ENCODE measurements at places on chromosomes 6 and 20.

DNA sequence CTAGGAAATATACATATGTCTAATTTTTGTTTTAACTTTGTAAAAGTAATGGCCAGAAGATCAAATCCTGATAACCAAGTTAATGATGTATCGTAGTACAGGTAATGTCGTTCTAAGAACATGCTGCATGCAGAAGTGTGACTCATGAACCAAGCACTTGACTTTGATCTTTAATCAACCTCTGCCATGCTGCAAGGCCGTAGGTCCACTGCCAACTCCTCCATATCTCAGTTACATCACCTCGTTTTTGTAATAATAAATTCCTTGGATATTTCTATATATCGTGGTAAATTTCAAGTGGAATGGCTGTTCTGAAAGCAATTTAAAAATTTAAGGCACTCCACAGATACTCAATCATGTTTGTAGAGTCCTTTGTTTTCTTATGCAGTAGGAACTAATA lies 771.7 kb downstream of the EPHA7 start:
- no peak for DNase-seq

GRCh38 chr6:137871831-137872454 lies 4.9 kb downstream of the TNFAIP3 start:
- DNase-seq: peak; percentile 2

- no peak for DNase-seq
Measured at GRCh38 chr20:39961637-39962244, 727.3 kb downstream of the MAFB start.

GRCh38 chr6:66210964-66211363 lies 503.9 kb upstream of the EYS start:
- DNase-seq: peak; percentile 6

- DNase-seq: no peak
Measured at GRCh38 chr6:23218751-23219150, 649.4 kb downstream of the HDGFL1 start.

GRCh38 chr6:167517254-167517916 lies 192.5 kb downstream of the TTLL2 start:
- DNase-seq: no peak

DNA sequence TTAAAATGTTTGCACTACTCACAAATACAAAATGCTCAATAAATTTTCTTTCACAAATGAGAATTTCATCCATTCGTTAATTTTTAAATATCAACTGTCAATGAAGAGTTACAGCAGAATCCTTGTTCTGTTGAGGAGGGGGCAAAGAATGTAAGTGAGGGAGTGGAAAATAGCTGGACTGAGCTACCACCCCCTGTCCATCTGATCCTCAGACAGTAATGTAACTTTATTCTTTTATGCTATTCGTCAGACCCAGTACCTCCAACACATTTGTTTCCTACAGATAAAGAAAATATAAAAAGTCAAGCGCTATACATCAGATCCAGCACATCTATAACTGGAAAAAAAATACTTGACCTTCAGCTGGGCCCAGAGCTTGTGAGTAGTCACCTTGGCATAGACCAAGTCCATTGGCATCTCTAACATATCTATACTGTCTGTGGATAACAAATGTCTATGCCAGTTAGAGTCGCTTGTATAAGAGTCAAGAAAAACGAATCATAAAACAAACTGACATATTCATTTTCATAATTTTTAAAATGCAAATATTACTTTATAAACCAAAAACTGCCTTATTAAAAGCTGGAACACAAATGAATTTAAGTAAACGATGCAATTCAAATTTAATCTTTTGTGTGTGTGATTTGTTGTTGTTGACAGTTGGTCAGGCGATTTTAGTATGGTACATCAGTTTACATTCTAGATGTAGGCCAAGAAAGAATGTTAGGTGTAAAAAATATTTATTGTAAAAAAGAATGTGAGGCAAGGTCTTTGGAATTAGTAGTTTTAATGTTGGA lies 57.2 kb upstream of the HFE start:
- DNase-seq: no peak

GRCh38 chr6:152310371-152310954 lies 326.7 kb downstream of the SYNE1 start:
- DNase-seq: no peak

- DNase-seq: no peak
Measured at GRCh38 chr6:40510442-40510841, 76.7 kb downstream of the LRFN2 start.

DNA sequence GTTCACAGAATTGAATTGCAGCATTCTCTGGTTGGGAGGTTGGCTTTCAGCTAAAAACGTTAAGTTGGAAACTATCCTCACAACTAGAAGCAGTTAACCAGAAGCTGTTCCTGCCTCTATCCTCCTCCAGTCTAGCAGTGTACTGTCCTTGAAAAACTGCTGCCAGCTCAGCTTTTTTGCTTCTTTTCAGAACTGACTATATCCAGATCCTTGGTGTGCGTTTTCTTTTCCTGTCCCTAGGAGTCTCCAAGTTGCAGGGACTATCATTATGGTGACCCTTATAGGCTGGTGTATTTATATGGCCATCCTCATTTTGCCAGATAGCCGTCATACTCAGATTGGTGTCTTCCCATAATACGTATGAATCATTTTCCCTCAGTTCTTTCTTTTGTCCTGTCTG lies 5.5 kb downstream of the ITCH start:
- peak; percentile 31 for DNase-seq

DNA sequence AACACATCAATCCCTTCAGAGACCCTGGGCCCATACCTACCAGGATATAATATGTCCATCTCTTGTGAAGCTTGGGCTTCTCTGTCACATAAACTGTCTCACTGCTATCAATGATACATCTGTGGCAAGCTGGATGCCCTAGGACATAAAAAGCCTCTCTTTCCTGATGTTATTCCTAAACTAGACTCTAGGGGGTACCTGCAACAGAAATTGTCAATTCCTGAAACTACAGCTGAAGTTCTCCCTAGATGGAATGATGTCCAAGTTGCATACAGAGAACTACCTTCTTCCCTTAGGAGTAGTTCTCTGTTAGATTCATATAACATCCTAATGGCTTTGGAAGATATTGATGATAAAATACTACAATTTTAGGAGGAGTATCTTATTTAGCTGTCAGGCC lies 35.8 kb downstream of the TBX18 start:
- peak; percentile 23 for DNase-seq

GRCh38 chr20:6699921-6700562 lies 67.4 kb upstream of the BMP2 start:
- DNase-seq: no peak

- DNase-seq: no peak
Measured at GRCh38 chr6:41162687-41163418, at the start of gene TREM2. Gene TREM2, minus strand, starts transcription at chr6:41163116. Its CDS starts 34 bp downstream, at chr6:41163082.

- peak; percentile 92 for DNase-seq
Measured at GRCh38 chr6:2790588-2791449, 25.6 kb downstream of the WRNIP1 start.

DNA sequence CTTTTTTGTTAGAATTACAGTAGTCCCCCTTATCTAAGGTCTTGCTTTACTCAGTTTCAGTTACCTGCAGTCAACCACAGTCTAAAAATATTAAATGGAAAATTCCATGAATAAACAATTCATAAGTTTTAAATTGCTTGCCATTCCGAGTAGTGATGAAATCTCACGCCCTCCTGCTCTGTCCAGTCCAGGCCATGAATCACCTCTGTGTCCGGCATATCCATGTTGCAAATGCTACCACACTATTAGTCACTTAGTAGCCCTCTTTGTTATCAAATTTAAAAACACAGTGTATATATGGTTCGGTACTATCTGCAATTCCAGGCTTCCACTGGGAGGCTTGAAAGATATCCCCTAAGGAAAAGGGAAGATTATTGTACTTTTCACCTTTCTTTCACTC lies 164.6 kb upstream of the FAM83B start:
- peak; percentile 72 for DNase-seq

DNA sequence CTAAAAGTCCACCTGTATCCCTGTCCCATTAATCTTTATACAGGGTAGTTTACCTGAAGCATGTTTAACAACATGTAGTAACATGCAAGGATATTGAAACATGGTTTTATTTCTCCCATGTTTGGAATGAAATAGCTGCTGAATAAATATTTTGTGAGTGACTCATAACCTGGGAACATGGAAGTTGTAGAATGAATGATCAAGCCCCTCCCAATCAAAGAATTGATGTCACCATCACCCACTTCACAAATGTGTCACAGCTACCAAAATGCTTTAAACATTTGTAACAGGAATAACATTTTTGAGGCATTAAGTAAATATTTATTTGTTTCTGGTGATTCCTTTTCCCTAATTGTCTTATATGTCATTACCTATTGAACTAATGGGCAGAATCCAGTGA lies 58.9 kb upstream of the TNFAIP3 start:
- peak; percentile 80 for DNase-seq

DNA sequence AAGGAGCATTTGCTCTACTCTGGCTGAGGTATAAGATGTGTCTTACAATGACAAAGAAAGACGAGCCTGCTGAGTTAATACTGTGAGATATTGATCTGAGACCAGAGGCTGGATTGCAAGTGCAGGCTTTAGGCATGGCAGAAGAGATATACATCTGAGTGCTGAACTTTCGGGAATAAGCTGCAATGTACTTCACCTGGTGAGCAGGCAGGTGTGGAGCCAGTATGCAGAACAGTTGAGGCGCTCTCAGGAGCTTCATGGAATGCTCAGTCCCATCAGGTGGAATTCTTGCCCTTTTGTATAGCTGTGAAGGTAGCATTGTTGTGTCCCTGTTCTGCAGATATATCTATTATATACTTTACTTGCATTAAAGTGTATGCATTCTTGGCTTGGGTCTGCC lies 179.3 kb upstream of the RIMS1 start:
- DNase-seq: no peak

GRCh38 chr20:37839955-37840354 lies 63.0 kb upstream of the VSTM2L start:
- DNase-seq: no peak

DNA sequence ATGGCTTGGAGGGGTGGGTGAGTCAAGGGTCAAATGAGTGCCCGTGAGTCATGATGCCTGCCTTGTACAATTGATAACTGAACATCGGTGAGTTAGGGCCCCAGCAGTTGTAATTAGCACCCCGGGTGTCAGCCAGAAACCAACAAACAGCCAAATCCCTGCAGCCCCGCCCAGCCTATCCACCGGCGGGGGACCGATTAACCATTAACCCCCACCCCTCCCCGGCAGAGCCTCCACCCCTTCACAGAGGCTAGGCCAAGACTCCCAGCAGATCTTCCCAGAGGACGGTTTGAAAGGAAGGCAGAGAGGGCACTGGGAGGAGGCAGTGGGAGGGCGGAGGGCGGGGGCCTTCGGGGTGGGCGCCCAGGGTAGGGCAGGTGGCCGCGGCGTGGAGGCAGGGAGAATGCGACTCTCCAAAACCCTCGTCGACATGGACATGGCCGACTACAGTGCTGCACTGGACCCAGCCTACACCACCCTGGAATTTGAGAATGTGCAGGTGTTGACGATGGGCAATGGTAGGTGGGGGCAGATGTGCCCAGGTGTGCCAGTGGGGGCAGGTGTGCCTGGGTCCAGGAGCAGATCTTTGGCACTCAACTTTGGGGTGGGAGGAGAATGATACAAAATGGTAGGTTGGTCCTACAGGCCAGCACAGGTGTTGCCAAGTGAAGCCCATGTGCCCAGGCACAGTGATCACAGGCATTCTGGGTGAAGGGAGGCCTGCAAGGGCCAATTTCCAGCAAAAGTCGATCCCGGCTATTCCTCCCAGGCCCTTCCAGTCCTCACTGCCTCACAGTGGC lies 45.7 kb downstream of the HNF4A start:
- DNase-seq: no peak

GRCh38 chr6:138446821-138447220 lies 42.8 kb downstream of the HEBP2 start:
- DNase-seq: no peak

- no peak for DNase-seq
Measured at GRCh38 chr20:64025101-64025825, 10.7 kb upstream of the C20orf204 start.

- DNase-seq: peak; percentile 55
Measured at GRCh38 chr20:32278199-32278643, 770 bp downstream of the KIF3B start.

DNA sequence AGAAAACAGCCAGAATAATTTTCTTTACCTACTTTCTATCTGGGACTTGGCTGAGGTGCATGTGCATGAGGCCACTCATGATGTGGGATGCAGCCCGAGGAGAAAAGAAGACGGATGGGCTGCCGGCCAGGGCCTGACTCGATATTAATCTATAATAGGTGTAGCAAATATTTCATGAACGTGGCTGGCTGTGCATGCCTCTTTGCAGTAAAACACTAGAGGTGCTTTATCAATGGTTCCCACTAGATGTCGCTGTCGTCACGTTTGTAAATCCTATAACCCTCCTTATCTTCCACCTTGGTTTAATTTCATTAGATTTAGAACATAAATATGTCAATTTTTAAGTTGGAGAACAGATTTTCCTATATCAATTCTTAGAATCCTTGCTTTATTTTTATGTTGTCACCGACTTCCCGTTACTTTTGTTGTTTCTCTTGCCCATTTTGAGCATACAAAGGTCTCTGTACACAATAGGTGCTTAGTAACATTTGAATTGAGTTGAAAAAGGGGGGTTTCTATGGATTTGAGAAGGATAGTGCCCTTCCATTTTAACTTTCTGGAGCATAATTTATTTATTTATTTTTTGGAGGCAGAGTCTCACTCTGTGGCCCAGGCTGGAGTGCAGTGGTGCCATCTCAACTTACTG lies 19.6 kb upstream of the FERMT1 start:
- peak; percentile 53 for DNase-seq

GRCh38 chr6:299104-299980 lies 7.1 kb downstream of the DUSP22 start:
- peak; percentile 47 for DNase-seq

GRCh38 chr6:64479134-64479533 lies 843.5 kb downstream of the PHF3 start:
- no peak for DNase-seq

GRCh38 chr6:134744301-134744700 lies 205.6 kb downstream of the ALDH8A1 start:
- peak; percentile 24 for DNase-seq

- DNase-seq: no peak
Measured at GRCh38 chr20:2195614-2196013, 94.0 kb downstream of the STK35 start.

GRCh38 chr20:59939052-59939878 lies 840 bp downstream of the PPP1R3D start:
- DNase-seq: no peak

GRCh38 chr20:16844406-16844805 lies 96.2 kb downstream of the OTOR start:
- DNase-seq: no peak

DNA sequence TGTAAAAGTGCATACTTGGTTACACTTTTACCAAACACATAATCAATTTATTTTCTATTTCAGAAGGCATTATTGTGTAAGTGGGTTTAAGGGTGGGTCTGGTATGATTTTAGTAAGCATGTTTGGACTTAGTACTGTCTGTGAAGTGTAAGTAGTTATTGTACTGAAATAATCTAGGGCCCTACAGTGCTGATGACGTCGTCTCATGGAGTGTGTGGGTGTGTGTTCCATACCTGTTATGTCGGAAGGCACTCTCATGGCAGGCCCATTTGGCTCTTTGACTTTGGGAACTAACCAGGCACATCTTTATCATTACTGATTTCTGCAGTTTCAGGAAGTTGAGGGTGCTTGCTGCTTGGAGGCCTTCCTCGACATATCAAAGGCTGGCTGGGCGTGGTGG lies 155.1 kb downstream of the SASH1 start:
- DNase-seq: no peak
